ENCODE measurements at places on chromosomes 13 and 19. TPM values are rescaled to one million over a fixed set of nuclear protein-coding genes. Genes with fewer than 3 reads are reported as not detected.

GRCh38 chr19:54255105-54255775 is 1.8 kb downstream of the LILRB5 start:
- no peak for DNase-seq

- no peak for DNase-seq
Measured at GRCh38 chr13:27053210-27053884, 118.3 kb downstream of the USP12 start.

- DNase-seq, result no peak
Measured at GRCh38 chr13:37181620-37182019, 76.2 kb upstream of the CSNK1A1L start.

DNA sequence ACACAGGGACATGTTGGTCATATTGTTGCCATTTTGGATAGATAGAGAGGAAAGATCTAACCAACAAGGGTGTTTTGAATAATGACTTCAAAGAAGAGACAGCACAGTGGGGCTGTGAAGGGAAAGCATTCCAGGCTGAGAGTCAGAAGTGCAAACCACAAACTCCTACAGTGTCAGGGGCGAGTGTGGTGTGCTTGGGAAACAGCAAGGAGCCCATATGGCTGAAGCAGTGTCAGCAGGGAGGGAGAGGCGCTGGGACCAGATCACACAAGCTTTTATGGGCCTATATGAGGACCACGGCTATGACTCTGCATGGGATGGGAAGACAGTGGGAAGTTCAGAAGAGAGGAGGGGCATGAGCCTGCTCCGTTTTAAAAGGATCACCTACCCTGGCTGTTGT is 166.4 kb downstream of the MYO16 start:
- no peak for DNase-seq

DNA sequence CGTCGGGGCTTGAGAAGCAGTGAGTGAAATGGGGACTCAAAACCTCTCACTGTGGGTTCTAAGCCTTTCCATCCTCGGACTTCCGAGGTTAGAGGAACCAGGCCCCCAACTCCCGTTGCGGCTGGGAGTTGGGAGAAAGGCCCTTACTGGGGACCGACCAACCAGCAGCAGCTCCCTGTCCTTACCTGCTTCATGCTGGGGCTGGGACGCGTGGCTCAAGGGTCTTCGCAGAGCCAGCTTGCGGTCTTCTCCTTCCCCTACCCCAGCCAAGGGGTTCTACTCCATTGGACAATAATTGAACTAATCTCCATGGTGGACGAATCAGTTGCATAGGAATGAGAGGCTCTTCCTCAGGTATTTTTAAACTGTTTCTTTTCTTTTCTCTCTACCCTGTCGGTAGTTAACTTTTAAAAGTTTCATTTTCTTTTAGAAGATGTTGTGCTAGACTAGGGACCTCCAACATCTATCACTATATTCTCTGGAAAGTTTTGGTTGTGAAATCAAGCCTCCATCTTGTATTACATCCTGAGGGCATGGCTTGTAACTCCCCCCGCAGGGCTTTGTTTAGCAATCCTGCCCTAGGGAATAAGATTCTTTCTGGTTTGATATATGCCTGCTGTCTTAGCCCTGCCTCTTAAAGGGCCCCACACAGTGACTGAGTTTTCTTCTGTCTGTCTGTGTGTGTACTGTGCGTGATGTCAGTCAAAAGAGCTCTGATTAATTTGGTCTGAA is 1027.1 kb upstream of the PCDH9 start:
- no peak for DNase-seq

GRCh38 chr19:35714601-35715354 is 3.0 kb upstream of the KMT2B start:
- DNase-seq, result no peak

The ZNF99 gene
- total RNA-seq, result not detected

The FAM216B gene
- total RNA-seq, result not detected

GRCh38 chr19:15759962-15760565 is 22.3 kb downstream of the OR10H3 start:
- peak; percentile 2 for DNase-seq

- peak; percentile 4 for DNase-seq
Measured at GRCh38 chr13:71210861-71211260, 656.1 kb downstream of the DACH1 start.

GRCh38 chr13:111527614-111528229 is 207.3 kb downstream of the TEX29 start:
- no peak for DNase-seq

DNA sequence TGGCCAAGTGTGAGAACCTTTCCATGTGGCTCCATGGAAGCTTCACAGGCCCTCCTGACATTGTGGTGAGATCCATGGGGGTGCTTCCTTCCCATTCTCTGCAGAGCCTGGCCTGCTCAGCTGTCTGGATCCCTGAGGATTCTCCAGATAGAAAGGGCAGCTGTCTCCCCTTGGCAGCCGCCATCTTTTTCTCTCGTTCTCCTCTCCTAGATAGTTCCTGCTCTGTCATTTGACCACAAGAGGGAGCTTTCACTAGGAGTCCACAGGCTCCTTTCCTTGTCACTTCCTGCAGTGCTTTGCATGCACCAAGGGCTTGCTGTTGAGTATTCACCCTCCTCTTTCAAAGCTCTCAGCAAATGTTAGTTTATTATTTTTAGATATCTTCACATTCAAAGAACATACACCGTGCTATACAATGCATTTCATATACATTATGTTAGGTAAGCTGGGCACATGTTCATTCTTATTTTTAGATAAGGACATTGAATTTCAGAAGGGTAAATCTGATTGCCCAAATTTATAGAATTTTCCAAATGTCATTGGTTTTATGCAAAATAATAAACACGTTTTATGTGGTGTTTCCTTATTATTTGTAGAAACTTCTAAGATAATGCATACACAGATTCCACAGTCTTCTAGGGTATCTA is 133.2 kb downstream of the FRY start:
- DNase-seq, result peak; percentile 68

The KRTDAP gene
- not detected for total RNA-seq

DNA sequence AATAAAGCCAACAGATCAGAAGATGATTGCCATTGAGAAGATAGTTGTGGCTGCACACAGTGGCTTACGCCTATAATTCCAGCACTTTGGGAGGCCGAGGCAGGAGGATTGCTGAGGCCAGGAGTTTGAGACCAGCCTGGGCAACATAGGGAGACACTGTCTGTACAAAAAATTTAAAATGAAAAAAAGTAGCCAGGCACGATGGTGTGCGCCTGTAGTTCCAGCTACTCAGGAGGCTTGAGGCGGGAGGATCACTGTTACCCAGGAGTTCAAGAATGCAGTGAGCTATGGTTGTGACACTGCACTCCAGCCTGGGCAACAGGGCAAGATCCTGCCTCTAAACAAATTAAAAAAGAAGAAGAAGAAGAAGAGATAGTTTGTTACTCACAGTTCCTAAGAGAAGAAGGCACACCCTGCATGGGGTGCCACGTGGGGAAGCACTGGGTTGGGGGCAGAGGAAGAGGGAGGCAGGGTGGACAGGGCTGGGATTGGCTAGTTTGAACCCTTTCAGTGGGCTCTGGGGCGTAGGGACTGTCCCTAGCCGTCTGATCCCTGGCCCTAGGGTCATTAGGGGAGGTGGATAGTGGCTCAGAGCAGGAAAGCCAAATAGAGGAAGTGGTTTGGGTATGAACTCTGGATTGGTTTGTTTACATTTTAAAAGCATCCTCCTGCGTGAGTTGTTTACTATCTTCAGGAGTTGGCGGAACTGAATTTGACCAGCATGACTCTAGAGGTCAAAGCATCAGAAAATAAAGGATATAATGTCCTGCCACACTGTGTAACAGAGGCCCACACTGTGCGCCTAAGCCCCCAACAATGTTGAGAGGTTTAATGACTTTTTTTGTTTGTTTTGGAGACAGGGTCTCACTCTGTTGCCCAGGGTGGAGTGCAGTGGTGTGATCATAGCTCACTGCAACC is 60.5 kb upstream of the MEDAG start:
- DNase-seq, result no peak

GRCh38 chr19:37920591-37921450 is 13.8 kb downstream of the SIPA1L3 start:
- peak; percentile 18 for DNase-seq

DNA sequence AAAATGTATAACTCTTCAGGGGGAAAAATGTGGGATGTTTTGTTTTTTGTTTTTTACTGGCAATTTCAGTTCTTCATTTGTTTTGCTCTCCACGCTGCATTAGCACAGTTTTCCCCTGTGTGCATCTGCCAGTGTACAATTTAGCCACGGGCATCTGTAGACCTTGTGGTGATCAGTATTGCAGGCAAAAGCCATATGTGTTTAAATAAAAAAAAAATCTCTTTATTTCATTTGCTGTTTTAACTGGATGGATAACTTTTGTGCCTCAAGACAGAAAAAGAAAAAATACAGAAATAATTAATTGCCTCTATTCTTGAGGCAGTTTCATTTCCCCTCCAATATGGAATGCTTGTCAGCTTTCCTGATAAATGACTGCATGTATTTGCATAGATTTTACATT is 7.9 kb upstream of the MAB21L1 start:
- no peak for DNase-seq

DNA sequence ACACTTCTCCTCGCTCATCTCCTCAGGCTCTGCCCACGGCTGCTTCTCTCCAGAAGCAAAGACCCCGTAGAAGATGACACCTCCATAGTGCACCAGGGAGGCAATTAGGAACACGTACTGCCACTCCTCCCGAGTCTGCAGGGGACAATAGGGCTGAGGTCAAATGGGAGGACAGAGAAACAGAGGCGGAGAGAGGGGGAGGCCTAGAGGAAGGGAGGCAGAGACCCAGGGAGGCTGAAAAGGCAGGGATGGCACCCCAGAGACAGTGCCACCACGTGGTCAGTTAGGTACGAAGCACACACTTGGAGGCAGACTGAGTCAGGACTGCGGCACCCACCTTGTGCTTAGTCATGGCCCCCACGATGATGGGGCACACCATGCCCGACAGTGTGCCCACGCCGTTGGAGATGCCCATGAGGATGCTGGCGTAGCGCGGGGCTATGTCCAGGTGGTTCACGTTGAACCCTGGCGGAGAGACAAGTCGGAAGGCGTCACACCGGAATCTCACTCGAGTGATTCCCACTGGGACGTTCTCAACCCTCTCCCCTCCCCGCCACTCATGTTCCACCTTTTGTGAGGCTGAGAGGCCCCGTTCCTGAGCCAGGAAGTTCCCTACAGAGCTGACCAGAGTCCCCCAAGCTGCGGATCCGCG is 5.6 kb downstream of the GFY start:
- DNase-seq, result peak; percentile 28

DNA sequence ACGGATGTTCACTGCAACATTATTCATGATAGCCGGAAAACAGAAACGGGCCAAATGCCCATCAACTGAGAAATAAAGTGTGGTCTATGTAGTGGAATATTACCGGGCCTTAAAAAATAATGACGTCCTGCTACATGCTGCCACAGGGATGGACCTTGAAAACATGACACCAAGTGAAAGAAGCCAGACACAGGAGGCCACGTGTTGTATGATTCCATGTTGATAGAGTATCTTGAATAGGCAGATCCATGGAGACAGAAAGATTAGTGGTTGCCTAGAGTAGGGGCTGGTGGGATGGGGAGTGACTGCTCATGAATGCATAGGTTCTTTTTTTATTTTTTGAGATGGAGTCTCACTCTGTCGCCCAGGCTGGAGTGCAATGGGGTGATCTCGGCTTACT is 3.7 kb downstream of the AP2A1 start:
- DNase-seq, result no peak

The SHISA2 gene
- total RNA-seq, result 1.1 TPM

GRCh38 chr13:60562096-60562780 is 165.2 kb downstream of the TDRD3 start:
- no peak for DNase-seq

DNA sequence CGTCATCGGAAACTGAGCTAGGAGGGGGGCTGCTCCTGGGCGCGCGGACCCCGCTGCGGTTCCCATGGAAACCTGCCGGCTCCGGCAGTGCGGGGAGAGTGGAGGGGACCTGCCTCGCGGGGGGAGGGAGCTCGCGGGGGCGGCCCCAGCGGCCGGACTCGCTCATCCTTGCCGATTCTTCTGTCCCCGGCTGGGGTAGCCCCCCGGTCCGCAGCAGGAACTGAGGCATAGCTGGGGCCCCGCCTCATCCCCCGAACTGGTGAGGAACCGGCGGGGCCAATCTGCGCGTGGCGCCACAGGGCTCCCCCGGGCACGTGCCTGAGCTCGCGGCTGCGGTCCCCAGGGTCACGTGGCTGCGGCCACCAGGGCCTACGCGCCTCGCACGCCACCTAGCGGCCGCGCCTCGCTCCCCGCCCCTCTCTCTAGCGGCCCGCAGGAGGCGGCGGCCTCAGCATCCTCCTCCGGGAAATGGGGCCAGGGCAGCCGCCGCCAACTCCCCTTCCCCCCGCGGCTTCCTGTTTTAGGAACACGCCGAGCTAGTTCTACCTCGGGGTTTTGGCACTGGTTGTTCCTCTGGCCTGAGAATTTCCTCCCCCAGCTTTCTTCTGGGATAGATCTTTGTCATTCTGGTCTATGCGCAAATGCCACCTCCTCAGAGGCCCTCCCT is 1.7 kb upstream of the ELAVL3 start:
- DNase-seq, result peak; percentile 92

- no peak for DNase-seq
Measured at GRCh38 chr19:40380199-40381037, 9.6 kb downstream of the HIPK4 start.

- DNase-seq, result no peak
Measured at GRCh38 chr13:83281654-83282053, 600.6 kb downstream of the SLITRK1 start.

GRCh38 chr13:31154939-31155338 is 6.8 kb downstream of the HSPH1 start:
- DNase-seq, result peak; percentile 18

DNA sequence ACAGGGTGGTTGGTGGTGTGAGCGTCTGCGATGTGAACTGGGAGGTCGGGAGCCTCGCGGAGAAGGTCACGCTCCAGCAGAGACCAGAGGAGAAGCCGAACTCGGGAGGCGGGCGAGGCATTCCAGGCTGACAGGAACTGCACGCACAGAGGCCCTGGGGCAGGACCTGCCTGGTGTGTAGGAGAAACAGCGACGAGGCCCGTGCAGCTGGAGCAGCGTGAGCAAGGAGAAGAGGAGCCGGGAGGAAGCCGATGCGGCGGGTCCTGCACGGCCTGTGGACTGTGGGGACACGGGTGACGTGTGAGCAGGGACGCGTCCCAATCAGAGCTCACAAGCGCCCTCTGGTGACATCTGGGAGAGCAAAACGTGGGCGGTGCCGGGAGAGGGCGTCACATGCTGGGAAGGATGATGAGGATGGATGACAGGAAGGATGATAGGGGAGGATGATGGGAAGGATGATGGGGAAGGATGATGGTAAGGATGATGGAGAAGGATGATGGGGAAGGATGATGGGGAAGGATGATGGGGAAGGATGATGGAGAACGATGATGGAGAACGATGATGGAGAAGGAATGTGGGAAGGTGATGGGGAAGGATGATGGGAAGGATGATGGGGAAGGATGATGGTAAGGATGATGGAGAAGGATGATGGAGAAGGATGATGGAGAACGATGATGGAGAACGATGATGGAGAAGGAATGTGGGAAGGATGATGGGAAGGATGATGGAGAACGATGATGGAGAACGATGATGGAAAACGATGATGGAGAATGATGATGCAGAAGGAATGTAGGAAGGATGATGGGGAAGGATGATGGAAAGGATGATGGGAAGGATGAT is 16.1 kb upstream of the MADCAM1 start:
- DNase-seq, result peak; percentile 76

DNA sequence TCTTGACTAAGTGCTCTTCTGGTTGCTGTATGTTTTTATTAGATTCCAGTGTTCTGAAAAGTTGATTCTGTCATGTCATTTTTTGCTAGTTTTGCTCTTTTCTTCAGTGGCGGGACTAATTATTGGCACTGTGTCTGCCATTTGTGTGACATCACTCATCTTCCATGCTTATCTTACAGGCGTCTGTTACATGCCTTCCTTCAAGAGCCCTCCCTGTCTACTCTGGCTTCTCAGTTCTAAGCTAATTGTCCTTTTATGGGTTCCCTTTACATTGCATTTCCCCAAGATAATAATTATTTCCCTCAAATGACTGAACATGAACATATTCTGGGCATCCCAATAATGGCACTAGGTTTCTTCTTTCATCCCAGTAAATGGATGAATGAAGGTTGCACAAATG is 459.1 kb downstream of the DCT start:
- no peak for DNase-seq
